Foreskin fibroblast (primary cell): ENCODE measurements at places on chromosomes 2 and 18.
A peak's percentile ranks its signal among the peaks of the same experiment; 100 is the strongest.

DNA sequence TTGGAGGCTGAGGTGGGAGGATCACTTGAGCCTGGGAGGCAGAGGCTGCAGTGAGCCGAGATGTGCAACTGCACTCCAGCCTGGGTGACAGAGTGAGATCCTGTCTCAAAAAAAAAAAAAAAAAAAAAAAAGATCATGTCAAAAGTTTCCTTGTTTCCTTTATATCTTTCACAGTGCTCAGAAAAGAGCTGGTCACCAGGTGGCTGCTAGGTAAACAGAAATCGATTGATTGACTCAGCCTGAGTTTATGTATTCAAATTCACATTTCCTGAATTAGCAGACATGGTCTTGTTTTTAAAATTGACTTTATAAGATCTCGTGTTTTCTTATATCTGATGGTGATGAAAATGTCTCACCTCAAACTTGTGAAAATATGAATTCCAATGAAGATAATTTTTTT, 261.8 kb upstream of the FANCL start:
- DNase-seq: no peak

- no peak for DNase-seq
These were observed 10.0 kb downstream of the STK25 start for GRCh38 chr2:241498115-241499070.

DNA sequence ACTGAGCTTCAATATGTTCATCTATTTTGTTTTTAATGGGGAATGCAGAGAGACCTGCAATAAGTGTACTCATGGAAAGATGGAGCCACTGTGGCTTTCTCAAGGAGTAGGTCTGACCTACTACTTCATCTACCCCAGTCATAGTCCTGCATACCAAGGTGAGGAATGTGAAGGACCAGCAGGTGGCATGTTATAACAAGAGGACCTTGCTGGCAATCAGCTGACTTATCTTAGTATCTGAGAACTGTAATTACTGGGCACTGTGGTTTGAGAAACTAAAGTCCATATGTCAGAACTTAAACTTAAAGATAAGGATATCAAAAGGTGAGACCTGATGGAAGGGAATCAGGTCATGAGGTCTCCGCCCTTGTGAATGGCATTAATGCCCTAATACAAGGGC, 1104.2 kb downstream of the BCL11A start:
- DNase-seq: no peak

DNA sequence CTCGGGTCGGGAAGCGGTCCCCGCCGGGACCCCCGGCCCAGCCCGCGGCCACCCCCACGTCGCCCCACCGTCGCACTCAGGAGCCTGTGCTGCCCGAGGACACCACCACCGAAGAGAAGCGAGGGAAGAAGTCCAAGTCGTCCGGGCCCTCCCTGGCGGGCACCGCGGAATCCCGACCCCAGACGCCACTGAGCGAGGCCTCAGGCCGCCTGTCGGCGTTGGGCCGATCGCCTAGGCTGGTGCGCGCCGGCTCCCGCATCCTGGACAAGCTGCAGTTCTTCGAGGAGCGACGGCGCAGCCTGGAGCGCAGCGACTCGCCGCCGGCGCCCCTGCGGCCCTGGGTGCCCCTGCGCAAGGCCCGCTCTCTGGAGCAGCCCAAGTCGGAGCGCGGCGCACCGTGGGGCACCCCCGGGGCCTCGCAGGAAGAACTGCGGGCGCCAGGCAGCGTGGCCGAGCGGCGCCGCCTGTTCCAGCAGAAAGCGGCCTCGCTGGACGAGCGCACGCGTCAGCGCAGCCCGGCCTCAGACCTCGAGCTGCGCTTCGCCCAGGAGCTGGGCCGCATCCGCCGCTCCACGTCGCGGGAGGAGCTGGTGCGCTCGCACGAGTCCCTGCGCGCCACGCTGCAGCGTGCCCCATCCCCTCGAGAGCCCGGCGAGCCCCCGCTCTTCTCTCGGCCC, 13.6 kb downstream of the SPEG start:
- DNase-seq: no peak

- DNase-seq: no peak
These were observed 492.2 kb upstream of the RAB12 start for GRCh38 chr18:8117006-8117371.

GRCh38 chr2:42757981-42758740, 5.8 kb downstream of the OXER1 start:
- no peak for DNase-seq

GRCh38 chr2:239444626-239445577, 44.1 kb upstream of the HDAC4 start:
- peak; percentile 33 for DNase-seq

- no peak for DNase-seq
These were observed 3.0 kb upstream of the TFCP2L1 start for GRCh38 chr2:121287956-121288355.

GRCh38 chr2:62456721-62457539, 49.1 kb downstream of the TMEM17 start:
- peak; percentile 89 for DNase-seq

- DNase-seq: no peak
These were observed 249.1 kb upstream of the SPRED2 start for GRCh38 chr2:65681503-65681902.

DNA sequence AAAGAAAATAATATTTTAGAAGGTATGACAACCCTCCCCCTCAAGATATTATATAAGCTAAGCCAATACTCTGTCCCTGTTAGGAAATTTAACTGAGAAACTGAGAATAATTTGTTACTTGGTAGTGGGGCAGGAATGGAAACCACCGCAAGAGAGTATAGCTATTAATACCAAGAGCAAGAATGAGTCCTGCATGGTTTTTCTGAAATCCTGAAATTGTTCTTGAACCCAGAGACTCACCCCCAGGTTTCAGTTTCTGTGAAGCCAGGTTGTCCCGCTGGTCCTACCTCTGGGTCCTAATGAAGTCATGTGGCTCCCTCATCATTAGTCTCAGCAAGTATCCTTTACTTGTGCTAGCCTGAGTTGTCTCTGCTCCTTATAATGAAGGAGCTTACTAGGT, 671.0 kb upstream of the ACVR2A start:
- no peak for DNase-seq

- peak; percentile 79 for DNase-seq
These were observed 779 bp upstream of the LYPD6 start for GRCh38 chr2:149329489-149330126.

DNA sequence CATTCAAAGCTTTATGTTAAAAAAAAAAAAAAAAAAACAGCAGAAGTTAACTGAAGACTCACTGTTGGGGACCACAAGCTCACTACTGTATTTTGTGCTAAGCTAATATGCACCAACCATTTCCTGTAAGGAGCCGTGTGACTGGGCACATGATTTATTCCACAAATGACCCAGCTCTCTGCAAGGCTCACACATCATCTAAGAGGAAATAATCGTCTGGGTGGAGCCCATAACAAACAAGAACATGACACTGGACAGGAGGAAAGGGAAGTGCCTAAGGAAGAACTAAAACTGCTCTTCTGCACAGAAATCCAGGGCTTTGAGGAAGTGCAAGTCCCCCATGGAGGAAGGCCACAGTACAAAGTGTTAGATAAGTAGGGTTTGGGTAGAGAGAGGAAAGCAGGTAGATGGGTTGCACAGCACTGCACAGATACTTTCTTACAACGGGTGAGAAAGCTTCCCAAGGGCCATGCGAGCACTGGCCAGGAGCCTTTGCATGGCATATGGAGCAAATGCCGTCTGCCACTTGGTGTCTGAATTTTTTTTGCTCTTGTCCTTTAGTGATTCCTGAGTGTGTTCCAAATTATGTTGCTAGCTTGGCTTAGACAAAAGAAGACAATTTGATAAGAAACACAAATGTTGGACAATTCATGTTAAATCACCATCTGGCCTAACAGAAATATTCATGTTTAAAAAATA, 24.4 kb downstream of the NFE2L2 start:
- DNase-seq: peak; percentile 80

- DNase-seq: no peak
These were observed 289.3 kb upstream of the TNP1 start for GRCh38 chr2:217149087-217149660.

- DNase-seq: peak; percentile 88
These were observed 453 bp upstream of the ANTXR1 start for GRCh38 chr2:69012310-69013141.

DNA sequence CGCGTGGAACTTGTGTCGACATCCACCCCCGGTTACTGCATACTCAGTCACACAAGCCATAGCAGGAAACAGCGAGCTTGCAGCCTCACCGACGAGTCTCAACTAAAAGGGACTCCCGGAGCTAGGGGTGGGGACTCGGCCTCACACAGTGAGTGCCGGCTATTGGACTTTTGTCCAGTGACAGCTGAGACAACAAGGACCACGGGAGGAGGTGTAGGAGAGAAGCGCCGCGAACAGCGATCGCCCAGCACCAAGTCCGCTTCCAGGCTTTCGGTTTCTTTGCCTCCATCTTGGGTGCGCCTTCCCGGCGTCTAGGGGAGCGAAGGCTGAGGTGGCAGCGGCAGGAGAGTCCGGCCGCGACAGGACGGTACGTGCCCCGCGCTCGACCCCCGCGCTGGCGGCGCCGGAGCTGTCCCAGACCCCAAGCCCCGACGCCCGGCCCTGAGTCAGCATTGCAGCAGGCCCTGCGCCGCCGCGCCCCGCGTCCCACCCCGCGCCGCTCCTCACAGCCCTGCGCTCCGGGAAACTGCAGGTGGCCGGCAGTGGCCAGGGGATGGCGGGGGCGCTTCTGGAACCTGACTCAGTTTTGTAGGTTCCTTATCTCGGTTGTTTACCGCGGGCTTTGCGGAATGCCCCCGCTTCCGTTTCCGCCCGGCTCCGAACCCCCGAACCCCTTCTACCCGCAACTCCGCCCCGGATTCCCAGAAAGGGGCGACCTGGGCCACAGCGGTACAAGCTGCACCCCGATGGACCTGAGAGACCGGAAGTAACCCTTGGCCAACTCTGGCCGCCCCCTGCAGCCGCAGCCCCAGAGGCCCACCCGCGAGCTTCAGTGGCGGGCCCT, at the start of gene CFLAR:
Gene CFLAR, plus strand, starts transcription at position 50 of the 844 bp plus-strand sequence. CDS start 13,702 bp downstream, outside the sequence.
- DNase-seq: peak; percentile 67

DNA sequence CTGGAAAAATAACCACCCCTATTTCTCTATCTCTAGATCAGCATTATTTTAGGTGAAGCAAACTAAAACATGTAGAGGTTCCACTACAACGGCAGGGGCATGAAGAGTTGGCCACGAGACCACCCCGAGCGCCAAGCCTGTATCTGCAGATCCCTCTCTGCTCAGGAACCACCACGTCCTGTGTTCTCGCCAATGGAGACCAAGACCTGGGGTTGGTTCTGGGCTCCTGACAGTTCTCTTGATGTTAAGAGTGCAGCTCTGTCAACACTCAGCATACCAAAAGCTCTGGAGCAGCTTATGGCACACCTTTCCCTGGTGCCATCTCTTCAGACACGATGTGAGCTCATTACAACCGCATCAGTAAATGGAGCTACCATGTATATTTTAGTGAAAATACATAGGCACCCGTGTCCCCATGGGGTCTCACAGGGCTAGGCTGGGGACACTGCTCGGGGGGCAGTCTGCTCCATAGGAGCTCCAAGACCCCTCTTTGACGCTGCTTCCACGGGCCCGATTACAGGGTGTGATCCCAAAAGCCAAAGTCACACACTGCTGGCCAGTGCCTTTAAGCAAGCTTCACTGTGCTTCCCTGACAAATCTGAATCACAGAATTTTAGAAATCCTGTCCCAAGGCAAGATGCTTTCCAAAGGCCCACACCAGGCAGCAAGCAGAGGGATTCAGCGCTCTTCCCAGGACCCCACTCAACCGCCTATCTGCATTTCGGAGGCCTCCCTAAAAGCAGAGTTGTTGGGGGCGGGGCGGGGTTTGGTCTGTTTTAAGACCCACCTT, 72.2 kb downstream of the EMILIN2 start:
- DNase-seq: no peak
